ENCODE measurements at places on chromosomes 1 and 21.

DNA sequence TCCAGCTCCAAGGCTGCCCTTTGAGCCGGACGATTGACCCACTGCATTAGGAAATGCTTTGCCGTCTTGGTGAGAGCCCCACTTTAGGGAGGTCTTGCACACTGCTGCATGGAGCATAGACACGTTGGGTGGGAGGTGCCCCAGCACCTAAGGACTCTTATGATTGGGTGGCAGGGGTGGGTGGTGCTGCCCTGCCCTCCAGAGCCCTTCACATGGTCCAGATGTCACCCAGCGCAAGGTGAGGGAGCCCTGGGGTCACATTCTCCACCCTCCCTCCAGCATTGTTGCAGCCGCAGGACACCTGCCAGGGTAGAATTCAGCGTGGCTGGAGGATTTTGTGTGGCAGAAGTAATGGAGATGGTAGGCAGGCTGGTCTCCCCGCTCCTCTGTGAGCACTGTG is 137.4 kb upstream of the COL6A1 start:
- no peak for DNase-seq

GRCh38 chr1:46822248-46822826 is 23.5 kb downstream of the CYP4B1 start:
- no peak for DNase-seq

GRCh38 chr1:58982259-58982998 is 198.6 kb upstream of the JUN start:
- DNase-seq = no peak

- DNase-seq = peak; percentile 10
These were observed 1.4 kb downstream of the WDR26 start for GRCh38 chr1:224433041-224433691.

GRCh38 chr1:175081983-175082382 is 14.3 kb downstream of the TNN start:
- DNase-seq = no peak
